GF-D8 (cell line): ENCODE measurements at places on chromosomes 4 and X.

DNA sequence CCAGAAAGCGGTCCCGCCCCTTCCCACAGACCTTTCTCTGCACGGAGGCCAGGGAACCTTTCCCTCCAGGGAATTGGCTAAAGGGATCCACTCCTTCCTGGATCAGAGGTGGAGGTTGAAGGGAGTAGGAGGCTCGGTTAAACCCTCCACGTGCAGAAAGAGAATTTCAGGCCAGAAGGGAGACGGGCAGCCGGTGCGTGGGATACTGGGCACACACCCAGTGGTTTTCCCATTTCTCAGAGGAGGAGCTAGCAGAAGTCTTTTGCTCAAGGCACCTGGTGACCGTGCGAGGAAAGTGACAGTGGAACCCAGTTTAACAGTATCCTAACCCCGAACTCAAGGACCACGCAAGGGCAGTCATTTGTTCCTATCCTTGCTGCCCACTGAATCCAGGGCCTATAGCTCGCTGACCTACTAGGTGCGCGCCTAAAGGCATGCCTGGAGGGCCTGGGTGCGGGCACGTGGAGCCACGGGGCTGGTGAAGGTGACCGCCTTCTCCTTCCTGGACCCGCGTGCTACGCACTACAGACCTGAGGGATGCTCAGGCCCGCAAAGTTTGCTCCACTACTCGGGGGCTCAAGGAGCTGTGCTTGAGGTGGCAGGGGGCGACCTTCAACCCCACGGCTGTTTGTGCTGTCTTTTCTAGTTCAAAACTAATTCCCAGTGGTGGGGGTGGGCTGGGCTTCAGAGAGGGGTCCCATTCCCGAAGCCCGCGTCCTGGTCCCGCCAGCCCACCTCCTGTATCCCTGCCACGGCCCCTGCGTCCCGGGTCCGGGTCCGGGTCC is 587 bp upstream of the AFF2 start:
- DNase-seq = no peak

GRCh38 chr4:176333076-176333475 is 13.3 kb downstream of the SPCS3 start:
- DNase-seq = no peak

DNA sequence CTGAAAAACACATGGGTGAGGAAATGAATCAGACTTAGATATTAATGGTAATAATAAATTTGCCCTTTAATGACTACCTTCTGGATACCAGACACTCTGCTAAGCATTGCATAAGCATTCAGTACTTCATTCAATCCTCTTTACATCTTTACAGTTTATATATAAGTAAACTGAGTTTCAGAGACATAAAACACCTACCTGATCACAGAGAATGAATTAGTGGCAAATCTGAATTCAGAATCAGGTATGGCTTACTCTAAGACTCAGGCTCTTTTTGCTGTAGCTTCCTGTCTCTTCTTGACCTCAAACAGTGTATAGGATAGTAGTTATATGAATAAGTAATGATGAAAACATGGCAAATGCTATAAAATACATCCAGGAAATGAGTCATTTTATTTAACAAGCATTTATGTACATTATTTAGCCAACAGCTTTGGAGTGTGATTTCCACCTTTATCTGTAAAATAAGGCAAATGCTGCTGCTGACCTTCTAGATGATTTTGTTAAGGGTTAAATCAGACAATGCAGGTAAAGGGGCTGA is 83.9 kb downstream of the VEGFC start:
- DNase-seq = no peak

GRCh38 chrX:1475481-1475880 is 22.8 kb upstream of the ASMTL start:
- DNase-seq = peak; percentile 47

DNA sequence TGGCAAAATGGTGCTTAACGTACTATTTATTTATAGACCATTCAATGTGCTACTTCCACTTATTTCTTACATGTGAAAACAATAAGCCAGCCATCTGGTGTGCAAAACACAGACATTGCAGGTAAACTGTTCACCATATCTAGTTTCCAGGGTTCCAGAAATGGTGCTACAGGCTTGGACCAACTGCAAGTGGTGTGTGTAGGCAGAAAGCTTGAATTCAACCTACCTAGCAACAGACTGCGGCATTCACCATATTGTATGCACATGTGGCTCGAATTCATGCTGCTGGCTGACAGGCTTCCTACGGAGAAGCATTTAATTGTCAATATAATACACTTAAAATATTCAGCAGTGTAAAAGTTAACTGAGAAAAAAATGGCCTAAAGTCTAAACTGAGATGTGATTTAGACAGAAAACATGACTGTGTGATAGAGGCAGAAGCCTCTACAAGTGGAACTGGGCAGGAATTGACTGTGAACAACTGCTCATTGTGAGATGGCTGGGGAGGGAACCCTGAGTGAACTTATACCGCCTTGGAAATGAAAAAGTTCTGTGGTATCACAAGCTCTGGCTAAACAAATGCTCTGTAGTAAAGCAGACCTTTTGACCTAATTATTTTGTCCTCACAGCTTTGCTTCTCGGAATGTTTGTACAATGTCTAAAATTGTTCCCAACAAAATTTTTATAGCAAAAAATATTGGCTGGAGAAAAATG is 434.7 kb downstream of the GRIA2 start:
- no peak for DNase-seq

GRCh38 chrX:129736491-129736890 is 2.3 kb upstream of the XPNPEP2 start:
- DNase-seq = no peak
